ENCODE measurements at places on chromosomes 1 and 21. TPM values are rescaled to one million over a fixed set of nuclear protein-coding genes. Genes with fewer than 3 reads are reported as not detected.

Gene ALX3
- total RNA-seq, result not detected

Gene AQP10
- total RNA-seq, result not detected

Gene UBE4B
- 40.6 TPM for total RNA-seq

Gene SMG7
- total RNA-seq, result 72.7 TPM

Gene CACNA1S
- not detected for total RNA-seq

DNA sequence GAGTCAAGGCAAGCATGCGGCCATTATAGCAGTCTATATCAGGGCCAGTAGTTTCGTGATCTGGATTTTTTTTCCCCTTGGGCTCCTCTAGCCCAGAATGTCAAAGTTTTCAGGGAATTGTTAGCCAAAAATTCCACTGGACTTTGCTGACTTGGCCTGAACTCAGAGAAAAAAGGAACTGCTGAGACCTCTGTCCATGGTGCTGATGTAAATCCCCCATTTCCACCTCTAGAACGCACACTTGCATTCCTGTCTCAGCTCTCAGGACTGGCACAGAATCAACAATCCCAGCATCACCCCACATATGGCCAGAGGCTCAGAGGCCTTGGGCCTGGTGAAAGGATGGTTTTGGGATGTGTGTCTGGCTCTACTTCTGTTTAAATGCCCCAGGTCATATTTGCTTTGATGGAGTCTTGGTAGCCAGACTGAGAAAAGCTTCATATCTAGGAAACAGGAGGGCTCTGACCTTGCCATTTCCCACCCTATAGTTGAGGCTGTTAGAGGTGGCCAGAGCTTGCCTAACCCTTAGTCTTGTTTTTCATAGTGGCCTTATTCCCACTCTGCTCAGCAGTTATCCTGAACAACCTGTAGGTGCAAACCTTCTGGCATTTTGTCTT lies 16.9 kb upstream of the EFCAB14 start:
- no peak for DNase-seq

Gene ATF3
- 58.8 TPM for total RNA-seq

- DNase-seq, result no peak
These were observed 210.2 kb upstream of the MAP1LC3C start for GRCh38 chr1:242209063-242209462.

DNA sequence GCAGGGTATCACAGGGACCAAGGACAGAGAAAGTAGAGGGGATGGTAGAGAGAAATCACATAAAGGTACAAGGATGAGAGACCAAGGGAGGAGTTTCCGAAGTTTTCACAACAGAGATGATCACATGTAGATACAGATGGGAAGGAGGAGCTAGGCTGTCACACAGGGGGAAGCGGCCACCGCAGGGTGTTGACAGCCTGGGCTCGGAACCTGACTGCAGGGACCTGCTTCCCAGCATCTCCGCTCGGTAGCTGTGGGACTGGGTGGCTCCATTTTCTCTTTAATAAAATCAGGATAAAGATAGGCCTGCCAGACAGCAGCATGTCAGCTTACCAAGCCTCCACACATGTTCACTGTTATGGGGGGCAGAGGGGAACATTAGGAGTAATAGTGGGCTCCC lies 32.3 kb downstream of the CDCA8 start:
- DNase-seq, result no peak
